Mucosa of gallbladder (tissue), 1 donor: ENCODE measurements at places on chromosomes 1 and 21. TPM values are rescaled to one million over a fixed set of nuclear protein-coding genes. Genes with fewer than 3 reads are reported as not detected.
A peak's percentile ranks its signal among the peaks of the same experiment; 100 is the strongest.

DNA sequence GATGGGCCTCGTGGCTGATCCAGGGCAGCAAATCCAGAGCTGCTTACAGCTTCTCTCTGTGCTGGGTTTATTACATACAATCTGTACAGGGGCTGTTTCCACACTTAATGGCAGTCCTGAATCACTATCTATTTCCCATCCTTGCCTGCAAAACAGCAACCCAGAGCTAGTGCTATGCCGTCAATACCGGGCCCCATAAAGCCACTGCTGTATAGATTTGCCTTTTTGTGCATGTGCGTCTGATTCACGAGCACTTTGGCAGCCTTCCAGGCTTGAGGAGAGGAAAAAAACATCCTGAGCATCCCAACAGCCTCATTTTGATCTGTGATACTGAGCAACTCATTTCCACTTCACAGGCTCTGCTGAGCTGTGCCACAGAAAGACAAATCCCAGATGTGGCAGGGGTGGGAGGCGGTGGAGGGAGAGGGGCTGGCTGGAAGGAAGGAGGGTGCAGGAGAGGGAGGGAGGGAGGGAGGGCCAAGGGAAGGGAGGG is 65.2 kb upstream of the TARBP1 start:
- DNase-seq, result peak; percentile 84

DNA sequence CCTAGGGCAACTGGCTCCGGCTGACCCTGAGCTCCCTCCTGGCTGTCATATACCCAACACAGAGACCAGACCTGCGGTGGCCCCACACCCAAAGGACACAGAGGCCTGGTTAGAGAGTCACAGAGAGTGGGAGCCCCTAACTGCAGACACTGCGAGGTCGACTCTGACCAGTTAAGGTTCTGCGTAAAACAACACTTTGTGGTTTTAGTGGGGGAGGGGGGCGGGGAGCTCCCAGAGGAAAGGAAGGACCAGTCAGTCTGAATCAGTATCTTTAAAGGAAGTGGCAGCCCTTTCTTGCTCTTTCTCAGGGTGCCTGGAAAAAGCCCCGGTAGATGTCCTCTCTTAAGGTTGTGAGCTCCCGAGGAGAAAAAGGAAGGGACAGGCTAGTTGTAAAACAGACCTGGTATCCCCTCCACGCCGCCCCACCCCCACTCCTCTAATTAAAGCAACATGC is 2.4 kb downstream of the SSBP3 start:
- no peak for DNase-seq

AKNAD1 gene
- 0.37 TPM for total RNA-seq

GRCh38 chr1:79955966-79956365 is 949.4 kb upstream of the ADGRL4 start:
- DNase-seq, result no peak

RPL22 gene
- 282 TPM for total RNA-seq

- DNase-seq, result no peak
Measured at GRCh38 chr1:222697826-222698225, 14.5 kb downstream of the AIDA start.

DNA sequence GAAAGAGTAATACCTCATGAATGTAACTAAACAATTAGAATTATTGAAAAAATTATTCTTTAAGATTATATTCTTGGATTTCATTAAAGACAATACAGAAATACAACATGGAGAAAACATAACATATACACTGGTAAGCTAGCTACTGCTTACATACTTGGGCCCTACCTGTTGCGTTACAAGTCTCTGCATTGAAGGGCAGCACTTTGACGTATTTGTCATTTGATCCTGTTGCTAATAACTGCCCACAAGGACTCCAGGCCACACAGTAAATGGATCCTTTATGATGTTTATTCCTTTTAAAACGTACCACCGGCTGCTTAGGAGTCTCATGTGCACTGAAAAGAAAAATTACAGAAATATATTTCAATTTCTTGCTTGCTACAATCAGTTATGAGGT is 19.8 kb upstream of the CLCC1 start:
- DNase-seq, result no peak

GRCh38 chr1:116560704-116561490 is 9.9 kb downstream of the CD58 start:
- no peak for DNase-seq

CDKN2C gene
- 9.0 TPM for total RNA-seq

DNA sequence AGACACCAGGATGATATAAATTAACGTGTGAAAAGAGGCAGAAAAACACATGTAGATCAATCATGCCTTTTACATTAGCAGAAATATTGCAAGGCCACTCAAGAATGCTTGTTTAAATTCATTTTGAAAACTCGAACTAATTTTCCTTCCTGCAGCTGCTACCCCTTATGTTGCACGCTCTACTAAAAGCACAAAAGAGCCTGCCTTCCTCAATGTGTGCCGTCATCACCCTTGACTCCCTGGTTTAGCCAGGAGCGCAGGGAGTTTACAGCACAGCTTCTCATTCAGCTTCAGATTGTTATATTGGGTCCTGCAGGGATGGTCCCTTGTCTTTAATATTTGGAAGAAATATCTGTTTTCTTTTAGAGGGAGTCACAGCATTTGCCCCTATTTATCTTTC is 10.1 kb upstream of the ST6GALNAC5 start:
- DNase-seq, result no peak

ZFYVE9 gene
- 22.6 TPM for total RNA-seq

EPHA10 gene
- total RNA-seq, result 8.5 TPM

DNA sequence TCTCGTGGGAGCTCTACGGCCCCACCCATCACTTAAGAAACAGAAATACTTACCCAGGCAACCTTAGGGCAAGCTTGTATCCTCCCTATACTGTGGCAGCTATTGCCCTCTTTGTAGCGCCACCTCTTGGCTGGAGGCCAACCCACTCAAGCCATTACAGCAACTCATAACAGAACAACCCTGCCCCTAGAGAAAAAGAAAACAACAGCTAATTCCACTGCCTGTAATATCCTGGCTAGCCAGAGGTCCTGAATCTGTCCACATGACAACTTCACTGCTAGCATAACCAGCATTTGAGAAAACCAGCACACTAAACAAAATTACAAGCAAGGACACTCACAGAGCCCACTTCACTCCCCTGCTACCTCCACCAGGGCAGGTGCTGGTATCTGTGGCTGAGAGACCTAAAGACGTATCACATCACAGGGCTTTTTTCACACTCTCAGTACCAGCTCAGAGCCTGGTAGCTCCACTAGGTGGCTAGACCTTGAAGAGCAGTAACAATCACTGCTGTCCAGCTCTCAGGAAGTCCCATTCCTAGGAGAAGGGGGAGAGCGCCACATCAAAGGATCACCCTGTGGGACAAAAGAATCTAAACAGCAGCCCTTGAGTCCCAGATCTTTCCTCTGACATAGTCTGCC is 14.5 kb upstream of the MX1 start:
- no peak for DNase-seq

- no peak for DNase-seq
Measured at GRCh38 chr1:44212355-44213221, 683 bp upstream of the DMAP1 start.

- DNase-seq, result no peak
Measured at GRCh38 chr21:45322231-45322959, 34.7 kb upstream of the POFUT2 start.

HES2 gene
- 0.09 TPM for total RNA-seq
